Stomach (tissue), 19 donors: ENCODE measurements at places on chromosomes 13 and 19. TPM values are rescaled to one million over a fixed set of nuclear protein-coding genes. Genes with fewer than 3 reads are reported as not detected.
A peak's percentile ranks its signal among the peaks of the same experiment; 100 is the strongest.

Gene RFPL4AL1
- total RNA-seq: not detected

Gene ZNF700
- total RNA-seq: 21.9 TPM

Gene PTH2
- not detected for total RNA-seq

Gene ZNF284
- total RNA-seq: not detected

- H3K27ac ChIP-seq: no peak overlapping the region
- DNase-seq: no peak
- H3K36me3 ChIP-seq: no peaks in the 10 kb centered on the region
- H3K4me1 ChIP-seq: no peaks in the 10 kb centered on the region
Measured at GRCh38 chr13:19117913-19118739, 63.5 kb downstream of the TUBA3C start.

DNA sequence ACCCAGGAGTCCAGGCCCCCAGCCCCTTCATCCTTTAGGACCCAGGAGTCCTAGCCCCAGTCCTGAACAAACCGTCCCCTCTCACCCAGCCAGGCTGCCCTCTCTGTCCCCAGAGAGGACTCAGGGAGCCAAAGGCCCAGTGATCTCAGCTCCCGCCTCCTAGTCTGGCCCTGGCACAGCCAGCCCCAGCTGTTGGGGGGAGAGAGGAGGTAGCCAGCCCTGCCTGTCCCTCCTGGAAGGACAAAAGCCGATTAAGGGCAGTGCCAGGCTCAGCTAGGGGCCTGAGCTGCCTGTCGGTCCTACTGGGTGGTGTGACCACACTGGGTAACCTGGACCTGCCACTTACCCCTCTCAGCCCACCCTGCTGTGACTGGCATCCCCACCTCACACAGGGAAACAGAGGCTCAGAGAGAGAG, 14.5 kb downstream of the LIPE start:
- no peaks in the 10 kb centered on the region for H3K27me3 ChIP-seq
- H3K4me3 ChIP-seq: no peak overlapping the region
- H3K27ac ChIP-seq: no peak overlapping the region
- DNase-seq: no peak
- H3K36me3 ChIP-seq: peaks cover 14% of the 10 kb centered on the region

GRCh38 chr19:55437410-55437809, 5.7 kb downstream of the SHISA7 start:
- peaks cover 66% of the 10 kb centered on the region for H3K27me3 ChIP-seq
- peak; percentile 89 for DNase-seq
- no peak overlapping the region for H3K27ac ChIP-seq
- H3K4me1 ChIP-seq: peaks cover 28% of the 10 kb centered on the region
- no peak overlapping the region for H3K4me3 ChIP-seq

DNA sequence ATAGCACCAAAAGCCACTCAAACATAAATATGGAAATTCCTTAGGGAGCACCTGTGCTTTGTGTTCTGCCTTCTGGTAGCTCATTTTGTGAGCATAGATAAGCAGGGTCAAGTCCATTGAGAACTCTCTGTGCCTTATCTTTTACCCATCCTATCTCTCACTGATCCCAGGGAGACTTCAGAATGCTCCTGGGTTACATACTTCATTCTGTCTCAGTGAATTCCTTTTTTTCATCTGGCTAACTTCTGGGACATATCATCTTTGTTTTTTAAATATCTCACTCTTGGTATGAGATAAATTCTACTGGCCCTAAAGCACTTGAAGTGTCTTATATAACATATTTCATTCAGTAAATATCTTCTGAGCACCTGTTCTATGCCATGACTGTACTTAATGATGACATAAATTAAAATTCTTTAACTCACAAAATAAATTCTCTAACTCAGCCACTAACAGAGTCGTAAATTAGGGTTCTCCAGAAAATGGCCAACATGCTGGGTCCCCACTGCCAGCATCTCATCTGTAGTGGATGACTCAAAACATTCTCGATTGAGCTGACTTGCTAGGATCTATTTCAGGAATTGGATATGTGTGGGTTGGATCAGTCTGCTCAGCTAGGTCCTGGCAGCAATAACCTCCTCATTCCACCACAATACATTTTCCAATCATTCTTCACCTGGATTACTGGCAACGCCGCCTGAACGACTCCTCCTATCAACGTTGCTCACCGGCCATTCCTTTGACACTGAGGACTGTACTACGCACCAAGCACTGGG, 170.2 kb downstream of the FOXO1 start:
- no peak for DNase-seq
- no peak overlapping the region for H3K4me3 ChIP-seq
- H3K27ac ChIP-seq: no peak overlapping the region
- no peaks in the 10 kb centered on the region for H3K27me3 ChIP-seq

DNA sequence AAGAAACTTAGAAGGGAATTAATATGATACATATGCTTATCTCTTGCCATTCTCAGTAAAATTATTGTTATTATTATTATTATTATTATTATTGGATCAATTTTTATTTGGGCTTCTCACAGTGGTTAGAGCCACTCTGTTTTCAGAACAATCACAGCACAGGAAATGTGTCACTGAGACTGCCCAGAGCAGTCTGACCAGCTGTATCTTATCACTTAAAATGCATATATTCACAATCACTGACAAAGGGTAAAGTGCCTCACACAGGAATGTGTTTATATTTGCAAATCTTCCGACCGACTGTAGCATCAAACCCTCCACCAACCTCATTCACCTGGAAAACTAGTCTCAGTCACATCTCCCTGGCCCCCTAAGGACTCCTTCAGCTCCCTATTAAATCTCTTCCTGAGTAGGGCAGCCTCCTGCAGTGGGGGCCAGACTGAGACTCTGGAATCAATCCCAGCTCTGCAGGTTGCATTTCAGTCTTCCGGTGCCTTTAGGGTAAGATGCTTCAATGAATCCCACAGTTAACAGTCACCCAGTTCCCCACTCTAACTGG, 738.3 kb upstream of the SLITRK5 start:
- H3K4me1 ChIP-seq: no peaks in the 10 kb centered on the region
- no peaks in the 10 kb centered on the region for H3K27me3 ChIP-seq

- peaks cover 10% of the 10 kb centered on the region for H3K36me3 ChIP-seq
- no peaks in the 10 kb centered on the region for H3K4me1 ChIP-seq
- no peak overlapping the region for H3K4me3 ChIP-seq
- H3K27ac ChIP-seq: no peak overlapping the region
- no peak for DNase-seq
Measured at GRCh38 chr19:48341515-48342413, 16.4 kb downstream of the EMP3 start.

DNA sequence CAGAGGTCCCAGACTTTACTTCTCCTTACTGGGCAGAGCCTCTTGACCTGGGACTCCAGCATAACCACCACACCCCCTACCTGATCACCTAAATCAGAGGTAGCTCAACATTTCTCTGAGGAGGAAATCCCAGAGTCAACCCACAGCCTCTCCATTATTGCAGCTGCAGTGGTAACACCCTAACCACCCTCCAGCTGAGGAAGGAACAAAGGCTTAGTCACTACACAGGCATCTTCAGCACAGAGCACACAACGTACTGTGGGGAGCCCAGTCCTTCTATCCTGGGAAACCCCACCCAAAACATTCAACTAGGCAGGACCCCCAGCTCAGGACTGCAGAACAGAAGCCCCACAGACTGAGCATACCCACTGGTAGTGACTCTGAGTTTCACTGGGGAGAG, 824.7 kb upstream of the SLITRK5 start:
- H3K4me3 ChIP-seq: no peak overlapping the region
- no peaks in the 10 kb centered on the region for H3K36me3 ChIP-seq
- DNase-seq: no peak
- H3K4me1 ChIP-seq: no peaks in the 10 kb centered on the region
- H3K27ac ChIP-seq: no peak overlapping the region

GRCh38 chr13:35473206-35473775, 3.2 kb downstream of the MAB21L1 start:
- peaks cover 46% of the 10 kb centered on the region for H3K27me3 ChIP-seq
- no peak overlapping the region for H3K27ac ChIP-seq
- H3K4me1 ChIP-seq: peaks cover 18% of the 10 kb centered on the region

- peaks cover 67% of the 10 kb centered on the region for H3K4me1 ChIP-seq
- no peak overlapping the region for H3K4me3 ChIP-seq
- no peaks in the 10 kb centered on the region for H3K27me3 ChIP-seq
- H3K36me3 ChIP-seq: peaks cover 29% of the 10 kb centered on the region
- DNase-seq: no peak
- no peak overlapping the region for H3K27ac ChIP-seq
Measured at GRCh38 chr19:3509566-3509989, 3.5 kb downstream of the FZR1 start.

DNA sequence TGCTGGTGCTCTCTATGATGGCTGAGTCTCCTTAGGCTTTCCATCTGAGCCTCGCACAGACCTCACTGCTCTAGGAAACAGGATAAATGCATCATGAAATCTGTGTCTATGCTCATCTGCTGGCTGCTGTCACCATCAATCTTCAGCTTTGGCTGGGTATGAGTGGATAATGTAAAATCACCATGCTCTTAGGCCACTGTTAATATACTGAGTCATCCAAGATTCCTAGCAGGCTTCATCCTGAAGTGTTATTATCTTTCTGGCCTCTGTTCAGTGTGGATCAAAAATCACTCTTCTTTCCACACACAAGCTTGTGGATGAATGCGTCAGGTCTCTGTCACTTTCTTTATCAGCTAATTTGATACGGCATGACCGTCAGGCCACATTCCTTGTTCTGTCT, 317.4 kb downstream of the NALCN start:
- H3K27ac ChIP-seq: no peak overlapping the region
- no peaks in the 10 kb centered on the region for H3K27me3 ChIP-seq
- no peak for DNase-seq
- H3K4me3 ChIP-seq: no peak overlapping the region
- no peaks in the 10 kb centered on the region for H3K36me3 ChIP-seq

DNA sequence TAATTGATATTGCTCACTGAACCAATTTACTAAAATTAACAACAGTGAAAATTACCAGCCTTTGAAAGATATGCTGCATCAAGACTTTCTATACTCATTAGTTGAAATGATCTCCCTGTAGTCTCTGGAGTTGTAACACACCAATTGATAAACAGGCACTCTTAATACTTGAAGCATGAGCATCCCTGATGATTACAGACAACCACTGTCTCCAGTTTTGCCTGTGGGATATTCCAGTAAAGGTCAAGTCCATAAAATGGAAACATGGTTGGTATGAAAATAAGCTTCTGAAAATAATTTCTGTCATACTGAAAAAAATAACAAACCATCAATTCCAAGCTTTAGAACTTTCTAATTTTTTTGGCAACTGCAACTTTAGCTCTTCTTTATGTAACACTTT, 405.8 kb downstream of the SPRY2 start:
- H3K4me1 ChIP-seq: peaks cover 5% of the 10 kb centered on the region
- no peak overlapping the region for H3K4me3 ChIP-seq
- no peak overlapping the region for H3K27ac ChIP-seq
- no peaks in the 10 kb centered on the region for H3K27me3 ChIP-seq

DNA sequence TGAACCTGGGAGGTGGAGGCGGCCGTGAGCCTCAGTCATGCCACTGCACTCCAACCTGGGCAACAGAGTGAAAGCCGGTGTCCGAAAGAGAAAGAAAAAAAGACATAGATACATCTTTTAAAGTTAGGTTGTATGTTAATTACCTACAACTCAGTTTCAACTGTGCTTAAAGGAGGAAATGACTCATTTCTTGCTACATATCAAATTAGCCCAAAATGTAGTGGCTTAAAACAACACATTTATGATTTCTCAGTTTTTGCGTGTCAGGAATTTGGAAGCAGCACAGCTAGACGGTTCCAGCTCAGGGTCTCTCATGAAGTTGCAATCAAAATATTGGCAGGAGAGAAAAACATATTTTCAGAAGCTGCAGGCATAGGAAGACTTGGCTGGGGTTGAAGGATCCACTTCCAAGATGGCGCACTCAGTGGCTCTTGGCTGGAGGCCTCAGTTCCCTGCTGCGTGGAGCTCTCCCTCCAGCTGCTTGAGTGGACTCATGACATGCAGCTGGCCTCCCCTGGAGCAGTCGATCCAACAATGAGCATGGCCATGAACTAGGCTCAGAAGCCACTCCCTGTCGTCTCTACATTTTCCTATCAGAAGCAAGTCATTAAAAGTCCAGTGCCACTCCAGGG, 7.1 kb downstream of the LDLR start:
- peak overlapping the region; percentile 98 for H3K27ac ChIP-seq
- peaks cover 17% of the 10 kb centered on the region for H3K36me3 ChIP-seq
- H3K27me3 ChIP-seq: no peaks in the 10 kb centered on the region
- peaks cover 52% of the 10 kb centered on the region for H3K4me1 ChIP-seq
- DNase-seq: peak; percentile 83
- H3K4me3 ChIP-seq: no peak overlapping the region

- peak; percentile 90 for DNase-seq
- peak within 1 kb of the TSS; percentile 89 for H3K27ac ChIP-seq
- no peaks in the 10 kb centered on the region for H3K36me3 ChIP-seq
- H3K4me3 ChIP-seq: peak within 1 kb of the TSS; percentile 31
- peaks cover 23% of the 10 kb centered on the region for H3K4me1 ChIP-seq
- H3K27me3 ChIP-seq: peaks cover 58% of the 10 kb centered on the region
Measured at GRCh38 chr19:14061751-14062557, at the start of gene PALM3. Gene PALM3, minus strand, starts transcription at chr19:14062076. Its CDS starts 96 bp downstream, at chr19:14061980.

- no peaks in the 10 kb centered on the region for H3K27me3 ChIP-seq
- H3K4me1 ChIP-seq: no peaks in the 10 kb centered on the region
- DNase-seq: no peak
- no peak overlapping the region for H3K27ac ChIP-seq
Measured at GRCh38 chr13:76790526-76790925, 95.7 kb downstream of the KCTD12 start.

GRCh38 chr19:2627319-2627829, 75.1 kb downstream of the GNG7 start:
- peak; percentile 45 for DNase-seq
- H3K27me3 ChIP-seq: no peaks in the 10 kb centered on the region
- H3K27ac ChIP-seq: peak overlapping the region; percentile 87
- H3K4me1 ChIP-seq: peaks cover 24% of the 10 kb centered on the region
- no peaks in the 10 kb centered on the region for H3K36me3 ChIP-seq
- H3K4me3 ChIP-seq: no peak overlapping the region

DNA sequence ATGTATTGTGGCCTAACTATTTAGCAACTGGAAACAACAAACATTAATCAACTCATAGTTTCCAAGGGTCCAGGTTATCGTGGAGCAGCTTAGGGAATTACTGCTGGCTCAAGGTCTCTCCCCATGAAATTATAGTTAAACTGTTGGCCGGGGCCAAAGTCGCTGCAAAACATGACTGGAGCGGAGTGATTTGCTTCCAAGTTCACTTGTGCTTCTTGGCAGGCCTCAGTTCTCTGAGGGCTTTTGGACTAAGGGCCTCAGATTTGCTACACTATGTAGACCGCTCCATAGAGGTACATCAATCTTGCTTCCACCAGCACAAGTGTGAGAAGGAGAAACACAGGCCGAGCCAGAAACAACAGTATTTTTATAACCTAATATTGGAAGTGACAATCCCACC, 9.4 kb upstream of the KBTBD7 start:
- H3K27me3 ChIP-seq: no peaks in the 10 kb centered on the region
- H3K27ac ChIP-seq: no peak overlapping the region
- H3K36me3 ChIP-seq: no peaks in the 10 kb centered on the region
- no peak overlapping the region for H3K4me3 ChIP-seq
- no peaks in the 10 kb centered on the region for H3K4me1 ChIP-seq

DNA sequence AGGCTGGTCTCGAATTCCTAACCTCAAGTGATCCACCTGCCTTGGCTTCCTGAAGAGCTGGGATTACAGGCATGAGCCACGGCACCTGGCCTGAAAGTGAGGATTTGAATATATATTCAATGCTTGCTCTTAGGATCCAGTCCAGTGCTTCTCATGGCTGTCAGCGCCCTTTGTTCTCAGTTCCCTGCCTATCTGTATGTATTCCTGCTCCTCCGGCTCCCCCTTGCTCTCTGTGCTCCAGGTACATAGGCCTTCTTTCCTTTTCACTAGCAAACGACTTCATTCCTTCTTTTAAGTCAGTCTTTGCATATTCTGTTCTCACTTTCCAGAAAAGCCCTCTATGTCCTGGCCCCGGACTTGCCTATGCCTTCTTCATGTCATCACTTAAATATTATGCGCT, 232.8 kb downstream of the DACH1 start:
- no peaks in the 10 kb centered on the region for H3K27me3 ChIP-seq
- no peaks in the 10 kb centered on the region for H3K36me3 ChIP-seq
- H3K27ac ChIP-seq: no peak overlapping the region
- H3K4me3 ChIP-seq: no peak overlapping the region
